ENCODE measurements at places on chromosomes 3 and 15.
A peak's percentile ranks its signal among the peaks of the same experiment; 100 is the strongest.

DNA sequence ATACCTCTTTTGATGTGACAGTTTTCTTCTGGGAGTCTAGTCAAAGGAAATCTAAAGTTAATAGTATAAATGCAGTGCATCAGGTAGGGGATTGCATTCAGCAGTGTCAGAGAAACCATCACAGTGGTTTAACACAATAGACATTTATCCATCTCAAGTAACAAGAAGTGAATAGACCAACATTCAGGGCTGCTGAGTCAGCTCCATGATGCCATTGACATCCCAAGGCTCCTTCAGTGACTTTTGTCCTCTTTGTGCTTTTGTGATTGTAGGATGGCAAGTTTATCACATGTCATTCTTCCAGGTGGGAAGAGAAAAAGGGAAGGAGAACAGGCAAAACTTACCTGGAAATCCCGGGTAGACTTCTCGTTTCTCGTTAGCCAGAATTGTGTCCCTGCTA lies 158.3 kb downstream of the TMEM108 start:
- no peak for DNase-seq

- no peak for DNase-seq
These were observed 31.3 kb downstream of the HACD2 start for GRCh38 chr3:123553536-123553935.

GRCh38 chr3:66179793-66180192 lies 41.0 kb upstream of the SLC25A26 start:
- no peak for DNase-seq

- no peak for DNase-seq
These were observed 489 bp upstream of the GALNT15 start for GRCh38 chr3:16174026-16174355.

- no peak for DNase-seq
These were observed 390 bp upstream of the AP2M1 start for GRCh38 chr3:184174284-184174645.

GRCh38 chr3:107855710-107856109 lies 235.1 kb downstream of the CD47 start:
- peak; percentile 3 for DNase-seq

DNA sequence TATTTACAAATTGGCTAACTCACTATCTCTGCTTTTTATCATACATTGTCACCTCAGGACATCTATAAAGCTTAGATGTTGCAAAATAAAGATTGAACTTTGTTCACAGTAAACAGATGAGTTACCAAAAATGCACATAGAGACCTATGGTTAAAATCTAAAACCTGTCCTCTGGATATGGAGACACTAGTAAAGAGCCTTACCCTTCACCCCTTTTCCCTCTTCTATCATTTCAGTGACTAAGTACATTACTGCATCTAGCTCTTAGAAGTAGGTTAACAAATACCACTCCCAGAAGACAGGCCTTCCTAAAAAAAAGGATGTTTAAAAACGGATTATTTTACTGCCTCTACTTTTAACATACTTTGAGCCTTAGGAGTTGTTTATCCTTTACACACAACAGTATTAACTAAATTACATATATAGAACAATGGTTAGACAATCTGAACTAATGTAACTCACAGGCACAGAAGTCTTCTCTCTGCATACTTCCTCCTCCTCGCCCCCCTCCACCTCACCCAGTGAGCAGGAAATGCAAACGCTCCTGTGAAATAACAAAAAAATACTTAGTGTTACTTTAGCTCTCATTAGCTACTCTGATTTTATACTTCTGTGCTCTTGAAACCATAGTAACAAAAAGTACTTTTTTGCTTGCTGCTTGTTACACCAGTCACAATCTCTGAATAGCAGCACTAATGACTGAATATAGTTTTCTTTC lies 23.3 kb downstream of the IREB2 start:
- no peak for DNase-seq

GRCh38 chr3:194632226-194632808 lies 902 bp downstream of the TMEM44 start:
- DNase-seq = no peak
